ENCODE measurements at places on chromosomes 11 and 22. TPM values are rescaled to one million over a fixed set of nuclear protein-coding genes. Genes with fewer than 3 reads are reported as not detected.

GRCh38 chr11:58905011-58905720 is 34.1 kb upstream of the GLYATL1 start:
- H3K4me3 ChIP-seq: peak overlapping the region; percentile 73
- peak; percentile 82 for DNase-seq
- H3K4me1 ChIP-seq: no peaks in the 10 kb centered on the region
- H3K27ac ChIP-seq: peak overlapping the region; percentile 39
- H3K27me3 ChIP-seq: no peaks in the 10 kb centered on the region

Gene ABCC8
- total RNA-seq: not detected

Gene MUC5AC
- total RNA-seq: not detected

Gene CECR2
- total RNA-seq: not detected
